ENCODE measurements at places on chromosomes 16 and 17.

DNA sequence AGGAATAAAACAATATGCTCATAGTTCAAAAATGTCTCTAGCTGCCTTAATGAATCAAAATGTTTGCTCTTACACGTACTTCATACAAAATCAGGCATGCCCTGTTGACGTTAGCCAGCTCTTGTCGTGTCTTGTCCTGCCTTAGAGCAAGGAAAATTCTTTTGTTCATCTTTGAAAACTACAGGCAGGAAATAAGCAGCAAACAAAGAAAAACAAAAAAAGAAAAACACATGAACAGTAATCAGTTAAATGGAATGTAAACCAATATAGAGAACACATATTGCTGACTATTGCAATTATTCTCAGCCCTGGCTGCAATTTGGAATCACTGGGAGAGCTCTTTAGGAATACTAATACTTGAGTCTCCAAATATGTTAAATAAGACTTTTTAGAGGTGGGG lies 1.7 kb downstream of the CAPNS2 start:
- DNase-seq = no peak

DNA sequence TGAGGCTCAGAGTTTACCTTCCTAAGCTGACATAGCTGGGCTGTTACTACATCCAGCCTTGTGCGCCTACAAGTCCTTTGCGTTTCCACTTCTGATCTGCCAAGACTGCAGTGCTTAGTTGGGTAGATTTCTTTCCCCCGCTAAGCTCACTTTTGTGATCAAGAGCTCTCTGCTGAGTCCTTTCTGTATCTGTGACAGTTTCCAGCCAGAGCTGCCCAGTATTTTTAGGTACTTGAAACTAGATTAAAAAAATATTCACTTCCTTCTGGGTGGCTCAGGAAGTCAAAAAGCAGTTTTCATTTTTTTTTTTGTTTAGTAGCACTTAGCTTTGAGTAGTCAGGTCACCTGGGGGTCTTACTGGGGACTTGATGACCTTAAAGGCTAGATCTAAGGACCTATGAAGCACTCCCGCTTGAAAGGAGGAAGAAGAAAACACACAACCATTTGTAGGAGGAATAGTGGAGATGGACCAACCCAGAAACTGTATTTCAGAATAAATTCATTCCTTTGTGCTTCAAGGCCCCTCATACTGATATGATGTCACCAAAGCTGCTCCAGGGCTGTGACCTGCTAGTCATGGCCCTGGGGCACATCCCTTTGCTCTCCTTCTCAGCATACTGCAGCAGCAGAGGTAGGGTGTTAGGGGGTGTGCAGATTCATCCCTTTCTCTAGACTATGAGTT lies 75.6 kb upstream of the HNF1B start:
- no peak for DNase-seq

GRCh38 chr16:57384248-57385070 lies 12.2 kb downstream of the CX3CL1 start:
- DNase-seq = no peak

DNA sequence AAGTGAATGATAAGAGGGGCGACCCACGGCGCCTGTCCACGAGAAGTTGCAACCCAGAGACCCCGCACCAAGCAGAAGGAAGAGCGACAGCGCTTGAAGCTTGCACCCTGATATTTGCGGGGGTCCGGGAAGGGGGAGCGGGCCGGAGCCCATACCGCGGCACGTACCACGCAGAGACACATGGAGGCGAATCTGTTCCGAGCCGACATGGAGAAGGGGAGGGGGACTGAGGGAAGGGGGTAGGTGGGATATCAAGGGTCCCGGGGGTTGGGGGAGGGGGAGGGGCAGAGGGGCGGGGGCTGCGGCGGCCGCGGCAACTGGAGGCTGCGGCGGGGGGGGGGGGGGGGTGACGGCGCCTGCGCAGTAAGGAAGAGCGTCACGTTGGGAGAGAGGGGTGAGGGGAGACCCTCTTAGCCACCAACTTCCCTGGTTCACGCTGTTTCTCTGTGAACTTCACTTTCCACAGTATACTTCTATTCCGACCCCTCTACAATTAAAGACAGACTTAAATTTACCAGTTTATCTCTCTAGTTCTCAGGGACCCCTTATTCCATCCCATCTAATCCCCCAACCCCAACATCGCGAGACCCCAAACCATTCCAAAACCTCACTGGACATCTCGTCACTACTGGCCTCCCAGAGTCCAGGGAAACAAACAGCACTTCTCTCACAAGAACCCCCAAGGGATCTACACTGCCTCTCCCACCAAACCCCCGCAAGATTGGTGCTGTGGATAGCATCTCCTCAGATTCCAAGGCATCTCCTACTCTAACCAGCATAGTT lies 8.0 kb downstream of the DLG4 start:
- DNase-seq = no peak

Data from activated CD4-positive, alpha-beta T cell treated with anti-CD3 and anti-CD28 coated beads, Interleukin-2, amount 50 U/mL, for 4 hours (primary cell).